Dorsolateral prefrontal cortex (tissue), 122 donors: ENCODE measurements at places on chromosomes 3 and 15.

GRCh38 chr3:179450901-179451264, 387 bp downstream of the GNB4 start:
- no peak for DNase-seq

- DNase-seq: no peak
Observed at GRCh38 chr3:128770387-128770786, 44.4 kb downstream of the RAB7A start.

GRCh38 chr3:128351546-128351945, 115.1 kb downstream of the DNAJB8 start:
- DNase-seq: peak; percentile 30

GRCh38 chr3:45864760-45865519, 21.4 kb upstream of the CCR9 start:
- no peak for DNase-seq

GRCh38 chr3:44060164-44060563, 181.5 kb upstream of the TOPAZ1 start:
- no peak for DNase-seq

DNA sequence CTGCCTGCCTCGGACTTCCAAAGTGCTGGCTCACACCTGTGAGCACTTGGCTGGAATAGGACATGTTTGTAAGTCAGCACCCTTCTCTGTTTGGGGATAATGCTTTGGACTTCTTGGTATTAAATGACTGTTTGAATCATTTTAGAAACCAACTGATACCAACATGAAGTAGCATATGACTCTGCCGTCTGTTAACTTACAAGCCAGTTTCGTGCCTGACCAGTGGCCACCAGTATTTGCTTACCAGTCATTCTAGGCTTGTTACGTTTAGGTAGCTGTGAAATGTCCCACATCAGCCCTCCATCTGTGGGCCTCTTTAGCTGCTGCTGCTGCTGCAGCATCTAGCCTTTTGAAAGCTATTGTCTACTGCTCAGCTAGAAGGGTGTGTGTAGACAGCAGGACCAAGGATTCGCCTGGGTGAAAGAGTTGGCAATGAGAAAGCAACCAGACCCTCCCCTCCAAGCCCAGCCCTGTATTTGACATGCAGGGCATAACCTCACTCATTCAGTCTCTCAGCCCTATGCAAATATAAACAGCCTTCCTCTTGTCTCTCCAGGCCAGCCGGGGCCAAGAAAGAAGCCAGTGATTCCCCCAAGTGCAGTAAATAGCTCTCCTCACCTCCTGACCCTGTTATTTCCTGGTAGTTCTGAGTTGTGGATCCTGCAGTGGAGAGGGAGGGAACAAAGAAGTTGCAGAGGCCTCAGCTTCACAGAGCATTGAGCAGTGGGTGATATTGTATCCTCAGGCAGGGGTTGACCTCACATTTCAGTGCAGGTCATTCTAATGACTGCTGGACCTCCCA, 51.0 kb downstream of the NKIRAS1 start:
- peak; percentile 36 for DNase-seq

DNA sequence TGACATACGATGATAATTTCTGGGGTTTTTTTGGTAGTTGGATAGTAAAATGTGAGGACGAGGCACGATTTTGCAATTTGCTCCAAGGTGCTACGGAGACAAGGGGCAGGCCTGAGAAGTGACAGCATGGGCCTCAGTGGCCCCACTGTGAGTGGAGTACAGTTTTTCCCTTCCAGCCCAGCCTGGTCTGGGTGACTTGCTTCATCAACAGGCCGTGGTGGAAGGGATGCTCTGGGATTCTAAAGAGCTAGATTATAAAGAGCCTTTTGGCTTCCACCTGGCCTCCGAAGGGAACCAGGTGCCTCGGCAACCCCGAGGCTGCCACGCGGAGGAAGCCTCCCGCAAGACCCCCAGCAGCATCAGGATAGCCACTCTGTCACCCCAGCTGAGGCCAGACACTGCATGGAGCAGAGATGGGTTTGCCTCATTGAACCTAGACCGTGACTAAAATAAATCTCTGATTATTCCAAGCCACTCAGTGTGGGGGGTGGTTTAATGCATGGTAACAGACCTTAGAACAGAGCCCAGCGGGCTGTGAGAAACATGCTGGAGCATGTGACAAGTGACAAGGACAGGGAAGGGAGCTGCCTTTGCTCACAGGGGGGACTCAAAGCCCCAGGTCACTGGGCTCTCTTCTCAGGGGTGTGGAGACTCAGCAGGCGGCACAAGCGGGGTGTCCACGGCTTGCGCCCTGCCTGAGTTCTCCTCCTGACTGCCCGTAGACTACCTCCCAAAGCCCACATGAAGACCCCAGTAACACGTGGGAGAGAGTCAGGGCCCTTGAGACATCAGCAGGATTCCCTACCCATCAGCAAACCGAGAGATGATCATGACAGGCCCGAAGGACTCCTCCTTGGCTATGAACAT, 22.6 kb upstream of the SLC41A3 start:
- DNase-seq: peak; percentile 8

GRCh38 chr15:85331655-85332285, 48.6 kb upstream of the AKAP13 start:
- no peak for DNase-seq

- DNase-seq: peak; percentile 73
Observed at GRCh38 chr3:129226374-129226773, 23.0 kb upstream of the COPG1 start.

DNA sequence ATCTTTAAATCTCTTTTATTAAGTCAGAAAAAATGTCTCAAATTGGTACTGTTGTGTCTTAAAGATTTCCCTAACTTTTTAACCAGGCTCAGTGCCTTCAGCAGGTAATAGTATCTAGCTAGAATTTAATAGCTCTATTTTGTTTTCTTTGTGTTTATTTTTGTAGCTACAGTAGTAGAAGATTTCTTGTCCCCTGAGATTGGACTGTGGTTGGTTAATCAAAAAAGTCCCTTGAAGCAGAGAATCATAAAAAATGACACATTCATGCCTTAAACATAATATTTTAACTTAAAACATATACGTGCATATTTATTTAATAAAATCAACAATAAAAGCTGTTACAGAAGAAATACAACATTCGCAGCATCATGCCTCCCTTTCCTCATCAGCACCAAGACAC, 102.8 kb downstream of the EEFSEC start:
- no peak for DNase-seq

DNA sequence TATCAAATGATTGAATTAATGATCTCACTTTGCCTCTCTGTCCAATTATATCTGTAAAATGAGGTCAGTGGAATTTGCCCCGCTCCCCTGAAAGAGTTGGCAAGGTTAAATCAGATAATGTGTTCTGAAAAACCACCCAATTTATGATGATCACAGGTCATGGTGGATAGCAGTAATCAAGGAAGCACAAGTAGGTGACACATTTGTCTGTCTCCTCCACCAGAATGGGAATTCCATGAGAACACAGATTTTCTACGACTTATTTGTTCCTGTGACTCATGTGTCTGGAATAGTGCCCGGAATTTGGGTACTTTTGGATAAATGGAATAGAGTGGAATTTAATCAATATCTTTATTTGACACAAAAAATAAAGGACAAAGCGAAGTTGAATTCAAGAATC, 220.9 kb upstream of the SUCLG2 start:
- no peak for DNase-seq

DNA sequence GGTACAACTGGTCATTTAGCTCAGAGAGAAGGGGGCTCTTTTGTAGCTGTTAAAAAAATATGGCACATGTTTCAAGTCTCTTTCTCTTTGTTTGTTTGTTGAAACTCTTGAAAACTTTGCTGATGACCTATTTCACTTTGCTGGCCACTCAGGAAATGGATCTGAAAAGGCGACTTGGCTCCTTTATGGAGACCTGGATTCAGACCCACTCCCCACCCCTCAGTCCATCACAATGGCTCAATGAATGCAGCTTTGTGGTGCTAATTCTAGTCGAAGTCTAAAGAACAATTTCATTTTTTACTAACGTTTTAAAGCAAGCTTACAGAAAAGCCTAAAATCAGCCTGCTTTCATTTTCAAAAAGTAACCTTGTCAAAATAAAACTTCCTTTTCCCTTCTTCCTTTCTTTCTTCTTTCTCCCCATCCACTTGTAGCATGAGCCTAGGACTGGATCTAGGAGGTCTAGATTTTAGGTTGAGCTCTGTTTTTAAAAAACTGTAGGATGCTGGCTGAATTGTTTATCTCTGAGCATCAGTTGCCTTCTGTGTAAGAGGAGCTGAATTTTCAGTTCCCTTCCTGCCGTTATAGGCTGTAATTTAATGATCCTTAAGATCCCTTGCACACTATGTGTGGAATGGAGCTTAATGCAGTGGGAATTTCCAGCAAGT, 165.5 kb upstream of the FEZF2 start:
- no peak for DNase-seq

DNA sequence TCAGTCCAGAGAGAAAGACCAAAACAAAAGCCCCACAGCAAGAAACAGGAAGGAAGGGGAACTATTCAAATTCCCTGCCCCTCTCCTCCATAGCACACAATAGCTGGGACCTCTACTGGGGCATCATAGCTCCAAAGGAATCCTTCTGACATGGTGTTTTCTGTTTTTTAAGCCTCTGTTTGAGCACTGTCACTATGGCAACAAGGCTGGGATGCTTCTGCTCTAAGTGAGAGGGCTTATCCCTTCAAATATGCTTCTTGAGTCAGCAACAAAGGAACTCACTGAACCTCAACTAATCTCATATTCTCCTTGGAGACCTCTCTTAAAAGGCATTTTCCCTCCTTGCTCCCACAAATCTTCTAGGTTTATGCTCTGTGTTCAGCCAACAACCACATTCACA, 40.5 kb downstream of the MYLK start:
- no peak for DNase-seq

DNA sequence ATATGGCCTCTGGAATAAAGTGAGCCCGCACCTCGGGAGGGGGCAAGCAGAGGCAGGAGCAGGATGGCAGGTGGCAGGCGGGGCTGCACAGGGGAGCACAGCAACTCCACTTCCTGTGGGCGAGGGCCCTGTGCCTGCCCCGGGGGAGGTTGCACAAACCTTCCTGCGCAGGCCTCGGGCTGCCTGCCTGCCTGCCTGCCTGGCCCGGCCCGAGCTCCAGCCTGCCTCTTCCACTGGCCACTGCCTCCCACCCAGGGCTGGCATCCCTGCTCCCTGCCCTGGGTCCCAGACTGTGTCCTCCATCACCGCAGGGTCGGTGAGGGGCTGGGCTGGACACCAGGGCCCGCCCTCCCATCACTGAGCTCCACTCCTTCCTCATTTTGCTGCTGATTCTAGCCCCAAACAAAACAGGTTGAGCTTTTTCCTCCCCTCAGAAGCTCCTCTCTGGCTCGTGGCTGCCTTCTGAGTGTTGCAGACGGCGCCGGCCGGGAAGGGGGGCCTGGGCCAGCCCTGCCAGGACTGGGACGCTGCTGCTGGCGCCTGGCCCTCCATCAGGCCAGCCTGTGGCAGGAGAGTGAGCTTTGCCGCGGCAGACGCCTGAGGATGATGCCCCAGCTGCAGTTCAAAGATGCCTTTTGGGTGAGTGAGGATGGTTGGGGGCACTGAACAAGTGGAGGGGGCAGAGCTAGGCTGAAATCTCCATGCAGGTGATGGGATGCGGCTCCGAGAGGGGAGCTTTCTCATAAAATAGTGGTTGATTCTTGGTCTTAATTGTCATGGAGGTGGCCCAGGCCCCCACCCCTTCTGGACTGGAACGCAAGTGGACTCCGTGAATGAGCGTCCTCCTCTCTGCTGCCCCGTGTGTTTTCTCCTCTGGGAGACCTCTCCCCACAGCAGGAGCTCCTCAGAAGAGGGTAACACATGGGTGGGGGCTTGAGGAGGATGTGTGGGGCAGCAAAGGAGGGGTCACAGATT, at the start of gene PSTPIP1:
PSTPIP1 (plus strand) TSS at position 156 of the 975 bp plus-strand sequence; CDS start at position 604, 448 bp downstream.
- peak; percentile 61 for DNase-seq

DNA sequence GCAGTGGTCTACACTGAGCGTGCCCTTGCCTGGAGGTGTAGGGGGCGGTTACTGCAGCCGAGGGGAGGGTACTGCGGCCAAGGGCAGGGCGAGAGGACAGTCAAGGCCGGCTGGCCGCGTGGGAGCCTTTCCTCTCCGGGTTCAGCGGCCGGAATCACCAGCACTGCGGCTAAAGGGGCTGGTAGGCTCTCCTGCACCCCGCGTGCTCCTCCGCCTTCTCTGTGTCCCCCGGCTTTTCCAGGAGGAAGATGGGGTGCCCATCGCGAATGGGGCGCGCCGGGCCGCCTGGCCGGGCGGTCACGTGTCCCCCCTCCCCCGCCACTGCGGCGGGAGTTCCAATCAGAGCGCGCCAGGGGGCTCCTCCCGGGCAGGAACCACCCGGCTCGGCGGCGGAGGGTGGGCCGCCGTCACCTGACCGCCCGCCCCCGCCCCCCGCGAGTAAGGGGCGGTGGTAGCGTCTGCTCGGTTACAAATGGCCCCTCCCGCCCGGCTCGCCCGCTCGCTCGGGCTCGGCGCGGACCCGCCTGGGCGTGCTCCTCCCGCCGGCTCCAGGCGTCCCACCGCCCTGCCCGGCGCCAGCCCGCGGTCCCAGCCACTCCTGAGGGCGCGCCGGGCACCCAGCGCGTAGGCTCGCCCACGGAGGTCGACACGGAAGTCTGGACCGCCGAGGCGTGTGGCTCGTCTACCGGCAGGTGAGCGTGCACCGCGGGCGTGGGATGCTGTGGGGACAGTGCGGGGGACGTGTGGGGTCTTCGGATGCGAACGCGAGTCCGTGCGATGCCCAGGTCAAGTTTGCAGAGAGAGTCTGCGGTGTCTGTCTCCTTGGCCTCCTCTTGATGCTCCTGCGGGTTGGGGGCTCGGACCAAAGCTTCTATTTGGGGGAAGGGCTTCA, 242.6 kb upstream of the TOPAZ1 start:
- peak; percentile 72 for DNase-seq

DNA sequence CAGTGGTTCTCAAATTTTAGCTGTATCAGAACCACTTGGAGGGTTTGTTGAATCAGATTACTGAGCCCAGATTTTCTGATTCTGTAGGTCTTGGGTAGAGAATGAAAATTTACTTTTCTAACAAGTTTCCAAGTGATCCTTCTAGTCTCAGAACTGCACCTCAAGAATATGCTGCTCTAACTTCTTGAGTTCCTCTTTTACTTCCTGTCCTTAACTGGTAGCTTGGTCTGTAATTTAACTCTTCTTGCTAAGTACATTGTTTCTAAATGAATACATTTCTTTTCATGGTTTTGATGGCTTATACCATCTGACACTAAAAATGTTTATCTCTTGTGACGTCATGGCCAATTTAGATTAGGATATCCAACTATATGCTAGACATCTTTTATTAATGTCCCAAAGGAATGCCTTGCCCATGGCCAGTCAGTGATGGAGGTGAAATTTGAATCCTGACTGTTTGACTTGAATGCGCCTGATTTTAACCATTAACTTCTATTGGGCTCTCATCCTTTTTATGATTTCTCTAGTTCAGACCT, 262.6 kb upstream of the NAALADL2 start:
- DNase-seq: no peak

- DNase-seq: no peak
Observed at GRCh38 chr3:4834403-4834866, 144.8 kb upstream of the BHLHE40 start.

DNA sequence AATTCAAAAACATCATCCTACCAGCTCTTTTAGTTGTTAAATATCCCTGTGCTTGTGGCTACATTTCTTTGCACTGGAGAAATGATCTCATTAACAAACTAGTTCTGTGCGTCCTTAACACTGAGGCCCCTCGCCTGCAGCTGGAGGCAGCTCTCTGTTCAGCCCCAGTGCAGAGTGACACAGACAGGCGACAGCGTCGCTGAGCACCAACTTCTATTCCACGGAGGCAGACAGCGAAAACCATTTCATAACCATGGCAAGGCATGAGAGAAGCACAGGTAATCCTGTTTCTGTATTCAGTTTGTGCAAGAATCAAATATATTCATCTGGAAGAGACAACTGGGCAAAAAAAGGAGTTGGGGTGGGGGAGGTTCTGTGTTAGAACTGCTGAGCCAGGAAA, 530.7 kb downstream of the ZIC1 start:
- DNase-seq: peak; percentile 30

GRCh38 chr3:113551820-113552219, 19.5 kb downstream of the SIDT1 start:
- no peak for DNase-seq
